ENCODE measurements at places on chromosomes 11 and 22.

DNA sequence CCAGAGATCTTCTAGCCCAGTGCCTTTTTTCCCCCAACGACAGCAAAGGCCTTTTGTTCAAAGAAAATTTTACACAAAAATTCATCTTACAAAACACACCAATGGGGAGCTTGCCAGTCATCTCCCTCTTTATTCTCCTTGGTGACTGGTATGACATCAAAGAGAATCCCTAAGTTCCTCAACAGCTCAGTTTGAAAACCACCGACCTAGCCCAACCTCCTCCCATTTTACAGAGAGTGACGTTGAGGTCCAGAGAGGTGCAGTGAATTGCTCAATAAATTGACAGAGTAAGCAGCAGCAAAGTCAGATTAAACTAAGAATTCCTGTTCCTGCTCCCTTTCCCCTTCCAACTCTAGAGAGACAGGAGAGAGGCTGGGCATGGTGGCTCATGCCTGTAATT, 7.8 kb downstream of the SLC43A3 start:
- DNase-seq, result no peak

GRCh38 chr11:14411818-14412217, 52.8 kb upstream of the RRAS2 start:
- DNase-seq, result no peak

GRCh38 chr11:102263379-102264003, 53.8 kb upstream of the BIRC3 start:
- no peak for DNase-seq

GRCh38 chr11:35721651-35722282, 59.2 kb downstream of the TRIM44 start:
- DNase-seq, result no peak

- DNase-seq, result no peak
These were observed 471.4 kb downstream of the MN1 start for GRCh38 chr22:27329966-27330645.

GRCh38 chr22:21009638-21010425, 5.1 kb upstream of the P2RX6 start:
- DNase-seq, result no peak

- DNase-seq, result no peak
These were observed 60.6 kb upstream of the RDX start for GRCh38 chr11:110356762-110357671.

DNA sequence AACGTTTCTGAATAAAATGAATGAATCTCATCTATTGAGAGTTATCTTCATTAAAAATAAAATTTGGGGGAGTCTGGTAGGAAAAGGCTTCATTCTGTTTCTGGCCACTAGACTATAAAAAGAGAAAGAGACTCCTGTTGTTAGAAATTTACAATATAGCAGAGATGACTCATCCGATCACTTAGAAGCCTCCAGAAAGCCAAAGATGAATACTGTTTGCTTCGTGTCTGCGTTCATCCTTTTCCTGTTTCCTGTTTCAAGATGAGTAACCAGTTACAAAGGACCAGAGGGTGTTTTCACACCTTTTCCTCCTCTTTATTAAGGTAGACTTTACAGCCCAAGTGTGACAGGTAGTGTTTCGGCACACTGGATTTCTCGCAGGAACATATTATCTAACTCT, 1120.7 kb downstream of the LRRC4C start:
- no peak for DNase-seq

GRCh38 chr11:123822032-123822431, 15.9 kb upstream of the OR6M1 start:
- DNase-seq, result no peak

DNA sequence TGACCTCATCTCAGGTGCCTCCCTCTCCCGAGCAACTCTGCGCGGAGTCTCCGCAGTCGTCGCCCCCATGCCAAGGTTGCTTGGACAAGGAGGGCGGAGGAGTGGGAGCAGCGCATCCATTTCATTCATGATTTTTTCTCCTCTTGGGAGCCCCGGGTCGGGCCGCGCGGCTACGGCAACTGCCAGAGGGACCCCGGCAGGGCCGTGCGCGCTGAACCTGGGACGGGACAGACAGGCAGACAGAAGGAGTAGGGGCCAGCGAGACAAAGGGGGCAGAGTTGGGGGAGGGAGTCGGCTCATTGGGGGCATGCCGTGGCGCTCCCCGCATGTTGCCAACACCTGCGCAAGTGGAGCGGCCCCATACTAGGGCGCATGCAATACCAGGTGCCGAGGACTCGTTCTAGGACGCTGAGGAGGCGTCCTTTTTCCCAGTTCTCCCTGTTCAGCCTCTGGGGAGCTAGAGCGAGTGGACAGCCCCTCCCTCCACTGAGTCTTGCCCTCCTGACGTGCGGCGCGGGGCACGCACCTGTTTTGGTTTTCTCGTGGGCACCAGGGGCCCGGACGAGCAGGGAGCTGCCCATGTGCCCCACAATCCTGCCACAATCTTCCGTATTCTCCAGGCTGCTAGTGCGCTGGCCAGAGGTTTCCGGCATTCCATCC, 501 bp upstream of the PTPN5 start:
- no peak for DNase-seq

DNA sequence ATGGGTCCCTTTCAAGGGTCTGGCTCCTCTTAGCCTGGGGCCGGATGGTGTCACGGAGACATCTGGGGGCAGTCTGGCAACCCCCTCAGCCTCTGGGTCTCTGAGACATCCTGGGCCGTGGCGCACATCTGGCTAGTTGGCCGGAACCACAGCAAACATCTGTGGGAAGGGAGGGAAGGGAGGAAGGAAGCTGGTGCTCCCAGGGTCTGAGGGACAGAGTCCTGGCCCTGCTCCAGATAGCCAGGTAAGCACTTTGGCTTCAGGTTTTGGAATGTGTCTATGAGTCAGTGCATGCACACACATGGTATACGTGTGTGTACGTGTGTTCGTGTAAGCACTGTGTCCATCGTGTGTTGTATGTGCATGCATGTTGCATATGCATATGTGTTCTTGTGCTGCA, 225.1 kb downstream of the MN1 start:
- no peak for DNase-seq

DNA sequence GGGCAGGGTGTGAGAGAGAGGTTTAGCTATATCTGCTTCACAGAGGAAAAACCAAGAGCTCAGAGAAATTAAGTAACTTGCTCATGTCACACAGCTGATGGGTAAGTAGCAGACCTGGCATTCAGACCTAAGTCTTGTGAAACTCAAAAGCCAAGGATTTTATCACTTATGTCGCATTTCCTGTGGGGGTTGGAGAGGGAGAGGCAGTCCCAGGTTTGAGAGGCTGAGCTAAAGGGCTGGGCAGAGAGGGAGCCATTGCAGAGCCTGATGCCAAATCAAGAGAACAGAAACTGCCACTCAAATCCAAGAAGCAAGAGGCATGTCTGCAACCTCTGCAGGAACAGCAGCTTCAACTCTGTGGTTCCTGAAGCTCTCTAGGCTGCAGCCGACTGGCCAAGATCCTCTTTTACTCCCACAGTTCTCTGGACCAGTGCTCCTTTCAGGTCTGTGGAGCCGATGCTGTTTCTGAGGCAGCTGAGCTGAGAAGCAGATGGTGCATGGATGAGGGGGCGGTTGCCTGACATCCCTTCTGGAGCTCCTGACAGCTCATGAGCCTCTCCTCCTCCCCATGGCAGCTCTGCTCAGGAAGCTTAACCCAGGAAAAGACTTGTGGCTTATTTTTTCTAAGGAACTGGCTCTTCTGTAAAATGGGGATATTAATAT, 47.6 kb upstream of the NAV2 start:
- no peak for DNase-seq

GRCh38 chr22:23363683-23364082, 183.4 kb downstream of the BCR start:
- no peak for DNase-seq

- no peak for DNase-seq
These were observed 7.1 kb downstream of the FEN1 start for GRCh38 chr11:61799665-61800284.

DNA sequence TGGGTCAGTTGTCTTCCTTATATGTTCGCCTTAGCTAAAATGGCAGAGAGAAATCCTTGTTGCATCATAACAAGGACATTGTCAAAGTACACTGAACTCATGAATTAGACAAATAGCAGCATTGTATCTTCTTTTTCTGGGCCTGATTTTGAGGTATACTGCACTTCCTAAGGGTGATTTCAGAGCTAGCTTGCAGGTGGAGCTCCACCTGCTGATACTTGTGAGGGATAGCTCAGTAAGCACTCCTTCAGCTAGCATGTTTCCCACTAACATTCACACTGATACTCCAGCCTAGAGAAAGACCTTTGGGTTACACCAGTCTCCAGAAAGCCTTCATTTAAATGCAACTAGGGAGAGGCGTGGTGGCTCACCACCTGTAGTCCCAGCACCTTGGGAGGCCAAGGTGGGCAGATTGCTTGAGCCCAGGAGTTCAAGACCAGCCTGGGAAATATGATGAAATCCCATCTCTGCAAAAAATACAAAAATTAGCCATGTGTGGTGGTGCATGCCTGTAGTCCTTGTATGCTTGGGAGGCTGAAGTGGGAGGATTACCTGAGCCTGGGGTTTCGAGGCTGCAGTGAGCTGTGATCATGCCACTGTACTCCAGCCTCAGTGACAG, 29.8 kb downstream of the JAM3 start:
- no peak for DNase-seq

DNA sequence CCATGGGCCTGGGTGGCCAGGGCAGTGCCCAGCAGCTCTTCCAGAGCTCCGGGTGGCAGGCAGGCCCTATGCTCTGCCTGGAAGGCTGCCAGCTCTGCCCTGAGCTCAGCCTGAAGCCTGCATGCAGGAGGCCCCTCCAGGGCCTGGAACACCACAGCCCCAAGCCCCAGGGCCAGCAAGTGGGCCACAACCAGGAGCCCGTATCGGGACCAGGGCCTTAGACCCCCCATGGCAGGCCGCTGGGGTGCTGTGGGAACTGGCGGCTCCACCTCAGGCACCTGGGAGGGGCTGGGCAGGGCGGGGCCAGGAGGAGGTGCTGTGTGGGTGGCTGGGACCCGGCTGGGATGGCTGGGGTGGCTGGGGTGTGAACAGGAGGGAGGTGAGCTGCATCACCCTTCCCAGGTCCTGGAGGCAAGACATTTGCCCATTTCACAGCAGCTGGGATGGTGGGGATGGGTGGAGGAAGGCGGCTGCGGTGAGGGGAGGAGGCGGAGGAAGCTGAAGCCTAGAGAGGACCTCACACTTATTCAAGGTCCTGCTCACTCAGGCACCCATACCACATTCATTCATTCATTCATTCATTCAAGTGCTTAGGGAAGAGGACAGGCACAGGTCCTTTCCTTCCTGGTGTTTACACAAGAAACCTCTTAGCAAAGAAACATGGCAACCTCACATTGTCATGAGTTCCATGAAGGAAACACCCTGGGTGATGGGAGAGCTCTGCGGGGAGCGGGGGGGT, at the start of gene KCNK7:
TSS of gene KCNK7 (minus strand) at position 258 of the 739 bp plus-strand sequence. CDS start at position 230, 28 bp downstream.
- no peak for DNase-seq

- no peak for DNase-seq
These were observed 561.0 kb downstream of the INSC start for GRCh38 chr11:15675683-15676082.

DNA sequence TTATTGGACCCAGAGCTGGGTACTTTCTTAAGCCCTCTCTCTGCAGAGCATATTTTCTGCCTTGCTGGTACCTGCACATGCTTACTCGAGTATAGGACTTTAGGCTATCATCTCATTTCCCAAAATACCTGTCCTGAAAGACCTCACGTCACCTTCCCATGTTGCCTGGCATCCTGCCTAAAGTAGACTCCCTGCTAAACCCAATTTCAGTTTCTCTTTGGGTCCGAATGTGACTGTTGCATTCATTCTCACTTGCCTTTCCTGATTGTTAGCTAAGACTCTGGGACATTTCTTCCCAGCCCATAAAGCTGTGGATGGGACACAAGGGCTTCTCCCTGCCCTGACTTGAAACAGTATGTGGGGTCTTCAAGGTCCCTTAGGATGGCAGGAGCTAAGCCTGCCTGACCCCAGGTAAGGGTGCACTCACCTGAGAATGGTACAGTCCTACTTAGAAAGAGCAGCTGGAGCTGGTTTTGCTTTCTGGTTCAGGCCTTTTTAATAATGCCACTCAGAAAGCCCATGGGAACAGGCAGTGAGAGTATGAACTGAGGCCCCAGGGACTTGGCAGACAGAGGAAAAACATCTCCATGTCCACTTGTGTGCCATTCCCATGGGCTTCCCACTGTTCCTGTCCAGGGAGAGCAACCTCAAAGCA, 12.9 kb downstream of the OR51E2 start:
- DNase-seq, result no peak

DNA sequence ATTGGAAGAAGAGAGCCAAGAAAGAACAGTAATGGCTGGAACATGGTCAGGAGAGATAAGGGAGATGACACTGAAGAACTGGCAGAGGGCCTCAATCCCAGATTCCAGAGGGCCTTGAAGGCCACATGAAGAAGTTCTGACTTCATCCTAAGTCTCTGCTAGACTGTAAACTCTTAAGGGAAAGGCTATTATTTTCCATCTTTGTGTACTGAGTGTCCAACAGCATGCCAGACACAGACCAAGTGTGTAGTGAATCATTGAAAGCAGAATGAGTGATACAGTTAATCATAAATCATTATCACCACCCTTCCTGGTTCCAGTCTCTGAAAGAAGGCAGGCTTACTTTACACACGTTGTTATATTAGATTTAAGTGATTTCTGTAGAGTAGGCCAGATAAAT, 185.3 kb upstream of the C11orf87 start:
- no peak for DNase-seq

DNA sequence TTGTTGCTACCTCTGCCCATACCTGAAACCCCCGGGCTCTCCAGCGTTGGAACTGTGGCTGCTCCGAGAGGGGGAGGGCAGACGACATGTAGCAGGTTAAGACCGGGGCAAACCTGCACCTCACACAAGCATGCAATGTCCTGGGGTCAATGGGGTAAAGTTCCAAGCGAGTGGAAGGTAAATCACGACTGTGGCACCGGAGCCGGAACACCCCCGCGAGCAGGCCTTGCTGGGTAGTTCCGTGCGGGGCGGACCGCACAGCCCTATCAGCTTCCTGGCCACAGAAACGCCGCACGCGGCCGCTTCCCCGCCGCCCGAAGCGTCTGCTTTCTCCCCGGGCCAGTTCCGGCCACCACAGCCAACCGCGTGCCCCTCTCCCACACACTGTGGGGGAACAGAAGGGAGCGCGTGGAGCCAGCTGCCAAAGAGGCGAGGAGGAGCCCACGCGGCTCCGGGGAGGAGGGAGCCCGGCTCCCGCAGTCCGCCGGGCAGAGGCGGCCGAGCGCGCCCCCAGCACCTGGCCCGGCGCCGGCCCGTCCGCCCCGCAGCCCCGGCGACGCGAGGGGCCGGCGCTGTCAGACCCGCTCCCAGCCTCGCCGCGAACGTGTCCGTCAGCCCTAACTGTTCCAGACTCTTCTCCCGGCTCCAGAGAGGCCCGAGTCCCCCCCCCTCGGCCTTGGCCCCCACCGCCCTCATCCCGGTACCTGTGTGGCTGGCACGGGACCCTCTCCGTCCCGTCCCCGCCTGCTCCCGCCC, 1.6 kb downstream of the SPTBN2 start:
- DNase-seq, result peak; percentile 43

DNA sequence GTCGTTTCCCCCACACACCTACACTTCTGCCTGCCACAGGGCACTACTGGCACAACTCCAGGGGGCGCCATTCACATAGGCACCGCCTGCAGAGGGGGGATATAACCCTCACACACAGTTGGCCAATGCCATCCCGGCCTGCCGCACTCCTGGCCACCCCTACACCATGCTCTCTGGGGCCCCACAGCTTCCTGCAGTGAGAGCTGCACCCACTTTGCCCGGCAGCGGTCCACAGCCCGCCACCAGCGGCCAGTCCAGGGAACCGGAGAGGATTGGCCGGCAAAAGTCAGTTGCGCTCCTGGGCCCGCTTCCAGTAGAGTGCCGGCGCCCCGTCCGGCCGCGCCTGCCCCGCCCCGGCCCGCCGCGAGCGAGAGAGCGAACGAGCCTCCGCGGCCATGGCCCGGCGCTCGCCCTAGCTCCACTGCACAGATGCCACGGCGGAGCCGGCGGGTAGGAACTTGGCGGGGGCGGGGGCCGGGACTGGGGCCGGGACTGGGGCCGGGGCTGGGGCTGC, 25.6 kb upstream of the SUSD2 start:
- DNase-seq, result peak; percentile 78

Data from CMK (cell line).